ENCODE measurements at places on chromosomes 6 and 20. TPM values are rescaled to one million over a fixed set of nuclear protein-coding genes. Genes with fewer than 3 reads are reported as not detected.

The CCDC170 gene
- 0.23 TPM for total RNA-seq

The RNF39 gene
- total RNA-seq: not detected

The GSTA1 gene
- not detected for total RNA-seq

The CNBD2 gene
- 1.1 TPM for total RNA-seq
